Activated effector memory CD4-positive, alpha-beta T cell treated with Interleukin-2 at 50 U/mL for 16 hours (primary cell): ENCODE measurements at places on chromosomes 6 and 20.
A peak's percentile ranks its signal among the peaks of the same experiment; 100 is the strongest.

- DNase-seq: no peak
These were observed 10.1 kb upstream of the NXT1 start for GRCh38 chr20:23340524-23340923.

DNA sequence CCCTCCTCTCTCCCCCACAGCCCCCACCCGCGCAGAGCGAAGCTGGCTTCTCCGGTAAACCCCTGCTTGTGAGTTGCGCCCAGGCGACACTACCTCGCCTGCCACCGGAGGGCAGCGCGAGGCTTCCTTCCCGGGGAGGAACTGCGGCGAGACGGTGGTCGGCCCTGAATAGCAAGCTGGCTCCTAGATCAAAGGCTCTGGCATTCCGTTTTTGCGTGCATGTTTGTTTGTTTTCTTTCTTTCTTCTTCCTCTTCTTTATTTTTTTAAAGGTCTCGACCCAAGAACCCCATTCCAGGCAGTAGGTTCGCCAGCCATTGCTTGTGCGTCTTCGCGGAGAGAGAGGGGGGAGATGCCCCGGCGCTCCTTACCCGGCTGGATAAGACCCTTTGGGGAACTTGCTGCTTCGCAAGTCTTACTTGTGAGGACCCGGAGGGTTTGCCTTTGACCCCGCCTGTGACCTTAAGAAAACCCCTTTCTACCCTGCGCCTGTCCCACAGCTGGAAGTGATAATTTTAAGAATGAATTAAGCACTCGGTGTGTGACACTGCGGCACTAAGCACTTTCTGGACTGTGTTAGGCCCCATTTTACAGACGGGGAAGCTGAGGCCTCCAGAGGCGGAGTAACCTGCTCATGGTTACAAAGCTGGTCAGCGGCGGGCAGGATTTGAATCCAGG is 92.7 kb upstream of the SIRPA start:
- DNase-seq: no peak

DNA sequence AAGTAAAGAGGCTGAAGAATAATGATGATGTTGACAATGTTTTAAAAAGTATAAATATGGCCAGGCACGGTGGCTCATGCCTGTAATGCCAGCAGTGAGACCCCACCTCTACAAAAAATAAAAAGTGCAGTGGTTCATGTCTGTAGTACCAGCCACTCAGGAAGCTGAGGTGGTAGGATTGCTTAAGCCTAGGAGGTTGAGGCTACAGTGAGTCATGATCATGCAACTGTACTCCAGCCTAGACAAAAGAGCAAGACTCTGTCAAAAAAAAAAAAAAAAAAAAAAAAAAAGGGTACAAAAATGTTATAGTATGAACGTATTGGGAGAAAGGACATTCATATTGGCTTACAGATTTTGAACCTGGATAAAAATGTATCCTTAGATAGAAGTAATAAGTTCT is 543.1 kb upstream of the IRAK1BP1 start:
- no peak for DNase-seq

DNA sequence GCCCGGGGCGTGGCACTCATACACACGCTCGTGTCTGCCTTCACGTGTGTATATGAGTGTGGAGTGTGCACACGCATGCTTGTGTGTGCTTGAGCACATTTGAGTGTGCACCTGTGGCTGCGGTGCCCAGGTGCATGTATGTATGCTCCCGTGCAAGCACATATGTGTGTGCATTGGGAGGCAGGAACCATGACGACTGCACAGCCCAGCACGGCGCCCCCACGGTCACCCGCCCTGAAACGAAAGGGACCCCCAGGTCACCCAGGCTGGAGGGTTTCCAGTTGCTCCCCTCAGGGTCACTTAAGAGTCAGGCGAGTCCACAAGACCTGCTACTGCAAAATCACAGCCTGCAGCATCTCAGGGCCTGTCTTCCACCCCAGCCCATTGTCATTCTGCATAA is 94.7 kb downstream of the YTHDF1 start:
- DNase-seq: no peak

- DNase-seq: no peak
These were observed 24.4 kb downstream of the TBC1D20 start for GRCh38 chr20:437787-438486.

DNA sequence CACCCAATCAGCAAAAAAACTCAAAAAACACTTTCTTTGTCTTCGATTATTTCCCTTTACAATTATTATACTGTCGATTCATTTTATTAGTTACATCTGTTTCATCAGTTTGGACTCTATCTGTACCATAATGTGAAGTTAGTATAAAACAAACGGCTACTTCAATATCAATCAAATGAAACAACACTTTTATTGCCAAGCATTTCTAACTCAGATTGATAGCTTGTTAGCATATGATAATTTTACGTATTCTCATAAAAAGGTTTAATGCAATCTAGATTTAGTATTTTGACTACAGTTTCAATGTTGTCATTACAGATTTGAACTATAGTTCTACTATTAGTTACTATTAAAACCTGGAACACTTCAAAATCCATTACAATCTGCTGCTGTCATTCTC is 149.3 kb downstream of the PTPRK start:
- no peak for DNase-seq

GRCh38 chr6:83168556-83168955 is 24.5 kb downstream of the PGM3 start:
- no peak for DNase-seq

DNA sequence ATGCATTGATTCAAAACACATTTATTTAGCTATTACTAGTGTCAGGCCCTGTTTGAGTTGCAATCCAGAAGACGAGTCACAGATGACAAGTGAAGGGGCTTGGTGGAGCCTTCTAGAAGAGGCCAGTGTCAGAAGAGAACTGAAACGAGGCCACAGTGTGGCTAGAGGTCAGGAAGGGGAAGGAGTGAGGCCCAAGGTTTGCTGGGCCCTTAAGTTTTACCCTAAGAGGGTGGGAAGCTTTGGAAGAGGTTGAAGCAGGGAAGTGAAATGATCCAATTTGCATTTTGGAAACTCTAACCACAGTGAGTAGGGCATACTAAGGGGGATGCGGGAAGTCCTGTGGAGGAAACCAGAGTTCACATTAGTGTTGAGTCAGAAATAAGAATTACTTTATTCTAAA is 25.0 kb downstream of the TTK start:
- DNase-seq: no peak

GRCh38 chr6:82185948-82186535 is 61.5 kb downstream of the IBTK start:
- DNase-seq: no peak

GRCh38 chr6:133698272-133698671 is 190.6 kb upstream of the TCF21 start:
- DNase-seq: no peak

GRCh38 chr20:53413186-53413631 is 180.4 kb downstream of the ZNF217 start:
- peak; percentile 31 for DNase-seq

DNA sequence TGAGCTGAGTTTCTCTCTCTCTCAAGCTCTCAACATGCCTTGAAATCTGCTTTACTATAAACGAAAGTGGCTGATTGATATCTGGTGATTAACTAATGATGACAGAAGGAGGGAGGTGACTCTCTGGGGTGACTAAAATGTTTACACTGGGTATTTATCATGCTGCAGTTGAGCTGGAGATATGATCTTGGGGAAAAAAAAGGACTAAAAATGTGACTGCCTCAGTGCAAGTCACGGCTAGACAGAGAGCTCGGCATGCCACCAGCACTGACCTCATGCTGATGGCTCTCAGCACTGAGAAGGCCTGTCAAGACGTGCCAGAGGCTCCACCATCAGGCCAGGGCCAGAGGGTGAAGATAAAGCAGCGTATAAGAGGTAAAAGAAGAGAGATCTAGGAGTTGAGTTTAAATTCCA is 103.1 kb upstream of the SPACA1 start:
- DNase-seq: no peak

DNA sequence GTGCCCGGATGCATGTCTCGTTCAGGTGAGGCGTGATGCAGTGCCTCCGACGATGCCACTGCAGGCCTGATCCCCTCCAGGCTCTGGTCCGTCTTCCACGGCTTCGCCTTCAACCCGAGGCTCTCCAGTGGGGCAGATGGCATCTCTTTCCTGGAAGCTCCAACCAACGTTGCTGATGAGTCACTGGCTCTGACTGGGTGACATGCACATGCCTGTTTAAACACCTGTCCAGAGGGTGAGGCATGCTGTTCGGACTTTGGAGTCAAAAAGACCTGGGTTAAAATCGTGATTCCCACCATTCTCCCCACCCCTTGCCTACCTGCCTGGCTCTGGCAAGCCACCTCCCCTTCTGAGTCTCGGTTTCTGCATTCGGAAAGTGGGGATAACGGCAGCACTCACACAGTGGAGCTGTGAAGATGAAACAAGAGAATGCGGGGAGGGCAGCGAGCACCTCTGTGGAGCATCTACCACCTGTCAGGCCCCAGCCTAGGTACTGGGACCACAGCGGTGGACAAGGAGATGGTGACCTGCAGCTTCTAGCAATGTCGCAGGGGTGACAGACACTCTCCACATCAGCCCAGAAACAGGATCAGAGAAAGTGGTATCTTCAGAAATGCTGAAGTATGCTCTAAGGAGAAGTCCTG is 8.5 kb upstream of the EDN3 start:
- no peak for DNase-seq

- no peak for DNase-seq
These were observed 317.5 kb downstream of the CD83 start for GRCh38 chr6:14434916-14435690.

DNA sequence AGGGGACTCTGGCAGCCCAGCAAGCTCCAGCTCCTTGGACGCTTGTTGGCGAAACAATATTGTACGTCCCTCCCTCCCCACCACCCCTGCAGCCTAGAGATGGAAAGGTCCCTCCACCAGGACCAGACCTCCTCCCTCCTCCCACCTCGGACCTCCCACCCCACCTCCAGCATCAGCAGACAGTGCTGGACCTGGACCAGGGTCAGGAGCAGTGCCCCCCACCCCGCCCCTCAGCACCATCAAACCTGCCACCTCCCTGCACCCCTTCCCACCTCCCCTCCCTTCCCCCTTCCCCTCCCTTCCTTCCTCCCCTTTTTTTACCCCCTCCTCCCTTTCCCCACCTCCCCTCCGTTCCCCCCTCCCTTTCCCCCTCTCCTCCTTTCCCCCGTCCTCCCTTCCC is 98.4 kb downstream of the TAF4 start:
- DNase-seq: no peak
